ENCODE measurements at places on chromosomes 3 and 15. TPM values are rescaled to one million over a fixed set of nuclear protein-coding genes. Genes with fewer than 3 reads are reported as not detected.

DNA sequence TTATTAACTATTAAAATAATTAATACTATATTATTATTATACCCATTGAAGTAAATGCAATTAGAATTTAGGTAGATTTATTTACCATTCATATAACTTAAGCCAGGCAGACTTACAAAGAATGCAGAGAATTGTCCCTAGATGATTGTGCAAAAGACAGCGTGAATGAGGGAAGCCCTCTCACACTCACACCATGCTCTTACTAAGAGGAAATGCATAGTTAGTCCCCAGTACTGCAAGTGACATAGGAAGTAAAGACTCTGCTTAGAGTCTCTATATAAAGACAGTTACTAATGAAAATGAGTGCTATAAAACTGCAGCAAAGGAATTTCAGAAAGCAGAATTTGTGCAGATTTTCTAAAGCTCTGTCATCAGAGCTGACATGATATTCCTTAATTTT lies 270.4 kb downstream of the ZBBX start:
- no peaks in the 10 kb centered on the region for H3K36me3 ChIP-seq
- no peak for DNase-seq
- H3K4me3 ChIP-seq = no peak overlapping the region
- no peaks in the 10 kb centered on the region for H3K27me3 ChIP-seq
- H3K4me1 ChIP-seq = no peaks in the 10 kb centered on the region

DNA sequence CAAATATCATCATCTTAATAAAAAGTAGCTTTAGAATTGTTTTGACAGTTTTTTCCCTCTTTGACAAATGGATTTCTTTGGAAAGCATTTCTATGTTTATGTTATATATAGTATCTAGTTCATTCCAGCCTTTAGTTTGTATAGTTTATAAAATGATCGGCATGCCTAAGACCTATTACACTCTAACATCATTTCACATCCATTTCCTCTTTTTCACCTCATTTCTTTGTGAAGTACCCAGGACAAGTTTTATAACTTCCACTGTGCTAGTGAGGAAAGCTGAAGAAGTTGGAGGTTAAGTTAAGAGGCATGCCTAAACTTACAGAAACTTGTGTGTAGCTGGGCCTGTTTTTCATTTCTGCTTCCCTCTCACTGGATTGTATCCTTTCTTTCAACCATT lies 178.4 kb downstream of the TP63 start:
- H3K27ac ChIP-seq = no peak overlapping the region
- DNase-seq = no peak
- H3K27me3 ChIP-seq = no peaks in the 10 kb centered on the region
- no peak overlapping the region for H3K4me3 ChIP-seq

GRCh38 chr15:68277131-68277602 lies 378 bp upstream of the FEM1B start:
- H3K27ac ChIP-seq = peak overlapping the region; percentile 87
- no peaks in the 10 kb centered on the region for H3K27me3 ChIP-seq
- H3K4me1 ChIP-seq = peaks cover 54% of the 10 kb centered on the region
- no peak for DNase-seq
- peak overlapping the region; percentile 93 for H3K4me3 ChIP-seq
- peaks cover 31% of the 10 kb centered on the region for H3K36me3 ChIP-seq

- no peak overlapping the region for H3K4me3 ChIP-seq
- H3K36me3 ChIP-seq = no peaks in the 10 kb centered on the region
- no peak for DNase-seq
- no peaks in the 10 kb centered on the region for H3K4me1 ChIP-seq
- no peaks in the 10 kb centered on the region for H3K27me3 ChIP-seq
Measured at GRCh38 chr15:60548101-60548500, 69.2 kb upstream of the ICE2 start.

DNA sequence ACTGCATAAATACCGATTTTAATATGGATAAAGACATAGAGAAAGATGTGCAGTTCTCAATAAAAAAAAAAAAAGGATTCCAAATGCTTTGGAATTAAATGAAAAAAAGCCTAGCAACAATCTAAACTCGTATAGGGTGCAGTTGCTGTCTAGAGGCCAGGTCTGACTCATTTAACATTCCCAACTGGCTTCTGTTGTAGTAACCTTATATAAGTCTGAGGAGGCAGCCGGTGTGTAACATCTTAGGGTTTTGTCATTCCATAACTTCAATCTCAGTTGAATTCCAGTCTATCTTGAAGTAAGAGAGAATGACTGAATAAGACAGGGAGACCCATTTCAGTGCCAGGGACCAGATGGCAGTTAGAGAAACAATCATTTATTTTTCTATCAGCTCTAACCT lies 6.5 kb downstream of the PDCD10 start:
- H3K36me3 ChIP-seq = no peaks in the 10 kb centered on the region
- no peaks in the 10 kb centered on the region for H3K27me3 ChIP-seq
- no peak overlapping the region for H3K27ac ChIP-seq
- DNase-seq = no peak
- H3K4me1 ChIP-seq = no peaks in the 10 kb centered on the region
- no peak overlapping the region for H3K4me3 ChIP-seq

- peak overlapping the region; percentile 58 for H3K27ac ChIP-seq
- peak; percentile 70 for DNase-seq
- peaks cover 19% of the 10 kb centered on the region for H3K4me1 ChIP-seq
Measured at GRCh38 chr3:94159062-94159828, 96.4 kb downstream of the NSUN3 start.

DNA sequence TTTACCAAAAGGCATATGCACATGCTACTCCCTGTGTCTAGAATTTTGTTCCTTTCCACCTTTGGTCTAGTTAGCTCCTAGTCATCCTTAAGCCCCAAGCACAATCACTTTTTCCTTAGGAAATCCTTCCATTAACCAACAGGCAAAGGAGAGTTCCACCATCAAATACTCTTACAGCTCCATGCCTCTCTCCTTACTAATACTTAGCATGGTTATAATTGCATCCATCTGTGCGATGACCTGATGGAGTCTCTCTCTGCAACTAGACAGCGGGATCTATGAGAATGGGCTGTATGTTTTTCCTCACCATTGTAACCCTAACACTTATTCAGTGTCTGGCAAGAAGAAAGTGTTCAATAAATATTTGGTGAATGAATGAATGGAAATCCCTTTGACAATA lies 69.3 kb upstream of the SMAD3 start:
- DNase-seq = no peak
- H3K36me3 ChIP-seq = no peaks in the 10 kb centered on the region
- peaks cover 26% of the 10 kb centered on the region for H3K4me1 ChIP-seq
- H3K27me3 ChIP-seq = no peaks in the 10 kb centered on the region
- H3K27ac ChIP-seq = no peak overlapping the region

- H3K27ac ChIP-seq = no peak overlapping the region
- no peak overlapping the region for H3K4me3 ChIP-seq
Measured at GRCh38 chr3:174089592-174089991, 692.0 kb downstream of the NLGN1 start.

GRCh38 chr3:36843065-36844051 lies 79.0 kb upstream of the DCLK3 start:
- H3K27me3 ChIP-seq = no peaks in the 10 kb centered on the region
- no peaks in the 10 kb centered on the region for H3K4me1 ChIP-seq
- no peaks in the 10 kb centered on the region for H3K36me3 ChIP-seq

GRCh38 chr15:87826119-87826747 lies 430.3 kb downstream of the NTRK3 start:
- no peaks in the 10 kb centered on the region for H3K36me3 ChIP-seq
- peaks cover 7% of the 10 kb centered on the region for H3K4me1 ChIP-seq
- H3K27ac ChIP-seq = no peak overlapping the region
- no peak for DNase-seq
- H3K27me3 ChIP-seq = no peaks in the 10 kb centered on the region

DNA sequence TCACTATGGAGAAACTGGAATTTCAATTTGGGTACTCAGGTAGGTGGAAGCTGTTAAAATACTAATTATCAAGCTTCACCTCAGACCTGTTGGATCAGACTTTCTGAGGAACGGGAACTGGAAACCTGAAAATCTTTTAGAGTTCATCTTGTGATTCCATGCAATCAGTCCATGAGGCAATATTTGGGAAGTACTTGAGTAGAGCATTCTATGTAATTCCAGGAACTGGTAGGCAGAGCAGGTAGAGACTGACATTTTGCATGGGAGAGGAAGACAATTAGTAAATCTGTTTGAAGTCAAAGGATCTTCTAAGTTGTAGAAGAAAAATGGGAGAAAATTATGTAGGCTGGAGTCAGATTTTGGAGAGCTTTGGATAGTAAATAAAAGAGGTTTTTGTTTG lies 43.1 kb downstream of the FGF7 start:
- no peaks in the 10 kb centered on the region for H3K36me3 ChIP-seq
- DNase-seq = no peak
- H3K4me3 ChIP-seq = no peak overlapping the region
- no peak overlapping the region for H3K27ac ChIP-seq

A4GNT gene
- not detected for total RNA-seq

GOLGA8S gene
- 0.05 TPM for total RNA-seq

ITIH1 gene
- not detected for total RNA-seq

RPL15 gene
- total RNA-seq = 846 TPM

LSAMP gene
- not detected for total RNA-seq

TCTA gene
- total RNA-seq = 21.6 TPM

FANCD2 gene
- 36.7 TPM for total RNA-seq

UBAP1L gene
- 0.38 TPM for total RNA-seq

PIGX gene
- total RNA-seq = 32.7 TPM

IVD gene
- 25.3 TPM for total RNA-seq

NXPE3 gene
- 6.5 TPM for total RNA-seq

SLC28A1 gene
- not detected for total RNA-seq

RHOV gene
- not detected for total RNA-seq

ABHD17C gene
- total RNA-seq = 1.3 TPM

SLC12A8 gene
- total RNA-seq = 6.3 TPM

RTP4 gene
- total RNA-seq = 3.1 TPM

Measured in SJSA1 (cell line).